ENCODE measurements at places on chromosomes 2 and 18.
A peak's percentile ranks its signal among the peaks of the same experiment; 100 is the strongest.

- no peak for DNase-seq
Observed at GRCh38 chr18:48303883-48304282, 105.3 kb downstream of the ZBTB7C start.

DNA sequence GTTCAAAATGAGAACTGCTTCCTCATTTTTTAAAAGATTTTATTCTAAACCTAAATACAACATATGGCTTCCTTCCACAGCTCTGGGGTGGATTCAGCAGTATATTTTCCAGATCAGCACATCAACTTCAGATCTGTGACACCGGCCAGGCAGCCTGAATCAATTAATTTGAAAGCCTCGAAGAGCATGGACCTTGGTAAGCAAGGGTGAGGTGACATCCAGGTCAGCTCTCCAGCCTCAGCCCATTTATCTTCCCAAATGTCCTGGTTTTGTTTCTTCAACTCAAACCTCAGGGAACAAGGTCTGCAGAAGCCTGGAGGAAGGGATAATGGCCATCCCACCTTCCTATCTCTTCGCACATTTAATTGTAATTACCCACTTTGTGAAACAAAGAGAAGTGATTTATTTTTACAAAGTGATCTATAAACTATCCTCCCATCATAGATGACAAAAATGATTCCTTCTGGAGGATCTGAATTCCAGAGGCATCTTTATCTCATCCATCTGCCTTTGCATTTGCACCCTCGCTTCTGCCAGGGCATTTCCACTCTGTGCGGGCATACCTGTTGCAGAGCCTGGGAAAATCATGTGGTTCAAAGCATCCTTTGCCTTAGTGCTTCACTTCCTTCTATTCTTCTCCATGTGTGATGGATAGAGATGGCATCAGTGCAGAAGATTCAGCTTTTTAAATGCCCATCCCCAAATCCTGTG, 489.0 kb upstream of the NRP2 start:
- DNase-seq: no peak

DNA sequence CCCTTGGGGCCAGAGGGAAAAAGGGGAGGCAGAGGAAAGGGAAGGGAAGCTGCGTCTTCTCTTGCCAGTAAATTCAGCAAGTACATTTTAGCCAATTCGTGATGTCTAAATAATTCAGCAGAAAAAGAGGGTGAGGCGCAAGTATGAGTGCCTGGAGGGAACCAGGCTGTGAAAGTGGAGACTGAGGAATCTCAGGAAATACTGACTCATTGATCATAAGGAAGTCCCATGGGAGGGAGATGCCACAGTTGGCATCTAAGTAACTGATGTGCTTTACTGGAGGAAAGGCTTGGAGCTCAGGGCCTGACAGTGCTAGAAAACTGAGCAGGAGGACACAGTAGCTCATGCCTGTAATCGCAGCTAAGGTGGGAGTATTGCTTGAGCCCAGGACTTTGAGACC, 31.1 kb downstream of the KIF5C start:
- DNase-seq: no peak

GRCh38 chr2:231672617-231673347, 35.5 kb upstream of the PTMA start:
- peak; percentile 91 for DNase-seq

GRCh38 chr2:100988630-100989417, 13.3 kb upstream of the RPL31 start:
- no peak for DNase-seq

DNA sequence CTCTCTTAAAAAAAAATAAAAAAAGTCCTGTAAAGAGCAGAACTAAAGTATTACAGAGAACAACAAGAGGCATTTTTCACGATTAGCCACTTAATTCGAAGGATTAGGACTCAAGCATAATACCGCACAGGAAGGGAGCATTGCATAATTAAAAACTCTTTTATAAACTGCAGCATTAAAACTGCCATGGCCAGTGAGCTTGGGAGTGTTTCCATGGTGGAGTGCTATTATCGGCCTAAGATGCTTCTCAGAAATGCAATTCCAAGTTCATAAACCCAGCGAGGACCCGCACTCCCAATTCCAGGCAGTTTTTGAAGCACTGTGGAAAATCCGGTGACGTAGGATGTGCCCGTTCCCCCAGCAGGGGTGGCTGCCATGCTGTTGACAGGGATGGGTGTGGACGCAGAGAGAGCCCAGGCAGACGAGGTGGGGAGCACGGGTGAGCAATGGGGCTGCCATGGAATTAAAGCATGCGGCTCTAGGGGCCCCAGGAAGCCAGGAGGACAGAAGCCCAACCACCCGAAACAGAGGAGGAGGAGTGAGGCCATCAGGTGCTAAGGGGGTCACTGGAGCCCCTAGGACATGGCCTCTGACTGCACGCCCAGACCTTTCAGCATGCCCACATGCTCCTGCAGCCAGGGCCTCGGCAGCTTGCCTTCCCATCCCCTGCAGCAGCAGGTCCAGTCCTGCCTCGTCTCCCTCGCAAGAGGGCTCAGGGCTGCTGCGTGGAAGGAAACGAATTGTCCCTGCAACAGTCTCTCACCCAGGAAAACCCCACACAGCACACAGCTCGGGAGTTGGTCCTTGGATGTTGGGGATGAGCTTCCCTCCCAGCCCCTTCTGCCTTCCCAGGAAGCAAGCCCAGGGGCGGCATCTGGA, 233.4 kb downstream of the NDUFA10 start:
- DNase-seq: peak; percentile 29

DNA sequence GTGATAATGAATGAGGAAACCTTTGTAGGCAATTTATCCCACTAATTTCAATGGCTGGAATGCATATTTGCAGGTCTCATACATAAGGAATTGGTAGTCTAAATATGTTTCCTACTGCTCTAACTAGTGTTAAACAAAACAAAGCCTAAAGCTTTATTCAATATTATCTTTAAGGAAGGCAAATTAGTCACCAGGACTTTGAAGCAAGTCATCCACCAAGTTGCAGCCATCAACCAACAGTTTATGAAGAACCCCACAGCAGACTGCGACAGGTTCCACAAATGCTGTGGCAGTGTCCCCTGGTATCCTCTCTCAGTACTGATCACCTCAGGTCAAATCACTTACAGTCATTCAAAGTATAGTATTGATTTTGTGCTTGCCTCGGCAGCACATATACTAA, 181.5 kb upstream of the ZFP36L2 start:
- DNase-seq: no peak

- DNase-seq: no peak
Observed at GRCh38 chr18:37305066-37305465, 260.5 kb downstream of the CELF4 start.

DNA sequence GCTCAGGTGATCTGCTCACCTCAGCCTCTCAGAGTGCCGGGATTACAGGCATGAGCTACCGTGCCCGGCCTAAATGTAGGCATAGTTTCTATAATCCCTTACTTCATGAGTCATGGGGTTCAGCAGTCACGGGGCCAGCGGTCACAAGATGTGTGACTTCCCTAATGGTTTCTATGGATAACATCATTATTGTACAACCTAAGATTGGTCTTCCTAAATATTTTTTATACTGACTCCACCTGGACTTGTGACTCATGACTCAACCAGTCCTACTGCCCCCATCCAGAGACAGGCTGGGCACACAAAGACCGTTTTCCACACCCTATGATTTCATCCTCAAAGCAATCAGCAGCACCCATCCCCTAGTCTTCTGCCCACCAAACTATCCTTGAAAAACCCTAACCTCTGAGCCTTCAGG, 15.9 kb downstream of the FAM210A start:
- no peak for DNase-seq

- DNase-seq: peak; percentile 68
Observed at GRCh38 chr2:111117598-111118480, 2.9 kb upstream of the BCL2L11 start.

GRCh38 chr2:148615381-148615841, 29.1 kb upstream of the EPC2 start:
- DNase-seq: no peak

DNA sequence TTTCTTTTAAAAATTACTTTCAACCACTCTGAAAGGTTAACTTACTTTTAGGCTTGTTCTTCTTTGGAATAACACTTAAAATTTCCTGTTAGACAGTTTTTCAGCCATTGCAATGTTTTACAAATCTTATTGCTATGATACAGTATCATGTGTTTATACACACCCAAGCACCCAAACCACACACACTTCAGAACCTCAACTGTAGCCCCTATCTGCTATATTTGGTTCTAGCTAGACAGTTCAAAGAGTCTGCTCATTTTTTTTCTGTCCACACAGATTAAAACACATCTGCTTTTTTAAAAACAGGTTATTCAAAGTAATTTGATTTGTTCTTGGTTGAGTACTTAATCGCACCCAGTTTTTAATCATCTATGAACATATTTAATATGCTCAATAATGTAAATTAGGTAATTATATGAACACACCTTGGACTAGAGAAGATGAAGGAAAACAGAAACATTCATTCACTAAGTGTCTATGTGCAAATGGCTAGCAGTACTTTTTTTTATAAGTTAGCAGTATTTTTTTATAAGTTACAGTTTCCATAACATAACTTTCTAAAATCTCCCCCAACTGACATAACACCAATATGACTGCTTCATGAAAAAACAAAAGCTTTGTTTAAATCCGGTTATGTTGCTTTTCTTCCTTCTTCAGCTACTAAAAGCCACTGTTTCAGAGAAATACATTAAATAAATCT, 17.6 kb downstream of the FBXO11 start:
- no peak for DNase-seq

GRCh38 chr2:46353509-46353908, 56.3 kb downstream of the EPAS1 start:
- no peak for DNase-seq

GRCh38 chr2:222922019-222922800, 61.4 kb downstream of the ACSL3 start:
- DNase-seq: no peak

DNA sequence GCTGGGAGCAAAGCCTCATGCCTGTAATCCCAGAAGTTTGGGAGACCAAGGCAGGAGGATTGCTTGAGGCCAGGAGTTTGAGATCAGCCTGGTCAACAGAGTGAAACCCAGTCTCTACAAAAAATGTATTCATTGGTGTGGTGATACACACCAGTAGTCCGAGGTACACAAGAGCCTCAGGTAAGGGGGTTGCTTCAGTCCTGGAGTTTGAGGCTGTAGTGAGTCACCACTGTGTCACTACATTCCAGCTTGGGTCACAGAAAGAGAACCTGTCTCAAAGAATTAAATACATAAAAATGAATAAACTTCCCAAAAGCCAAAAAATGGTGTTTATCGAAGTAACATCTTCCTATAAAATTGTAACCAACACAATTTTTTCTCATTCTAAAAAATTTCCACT, 568.1 kb upstream of the LINC00305 start:
- no peak for DNase-seq

DNA sequence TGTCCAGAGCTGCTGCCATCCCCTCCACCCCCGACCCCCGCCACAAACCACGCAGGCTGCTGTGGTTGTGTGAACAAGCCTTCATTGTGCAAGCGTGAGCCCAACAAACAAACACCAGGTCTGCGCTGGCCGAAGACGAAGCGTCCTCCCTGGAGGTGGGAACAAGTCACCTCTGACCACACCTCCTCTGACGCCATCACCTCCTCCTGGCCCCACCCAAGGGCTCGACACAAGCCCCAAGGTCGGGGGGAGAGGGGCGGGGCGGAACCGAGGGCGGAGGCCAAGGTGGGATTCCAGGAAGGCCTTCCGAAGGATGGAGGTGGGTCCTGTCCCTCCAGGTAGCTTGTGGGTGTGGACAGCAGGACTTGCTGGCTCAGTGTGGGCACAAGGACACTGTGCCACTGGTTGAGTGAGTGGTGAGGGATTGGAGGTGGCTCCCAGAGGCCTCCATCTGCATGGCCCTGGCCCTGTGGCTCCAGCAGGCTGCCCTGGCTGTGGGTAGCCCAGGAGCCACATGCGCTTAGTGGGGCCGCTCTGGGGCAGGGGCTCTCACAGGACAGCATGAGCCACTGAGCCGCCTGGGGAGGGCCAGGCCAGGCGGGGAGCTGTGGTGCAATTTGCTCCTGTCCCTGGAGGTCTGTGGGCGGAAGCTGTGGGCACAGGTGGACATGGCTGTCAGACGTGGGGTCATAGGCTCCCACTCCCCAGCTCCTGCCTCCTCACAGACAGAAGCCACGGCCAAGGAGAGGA, 7.4 kb upstream of the GPR17 start:
- no peak for DNase-seq

GRCh38 chr2:207791579-207792243, 22.0 kb upstream of the FZD5 start:
- DNase-seq: no peak

- peak; percentile 45 for DNase-seq
Observed at GRCh38 chr2:28665041-28665704, 86.5 kb upstream of the PPP1CB start.

GRCh38 chr2:134372611-134373131, 118.8 kb downstream of the MGAT5 start:
- peak; percentile 17 for DNase-seq

- peak; percentile 55 for DNase-seq
Observed at GRCh38 chr2:32009516-32010256, 1.1 kb downstream of the MEMO1 start.

DNA sequence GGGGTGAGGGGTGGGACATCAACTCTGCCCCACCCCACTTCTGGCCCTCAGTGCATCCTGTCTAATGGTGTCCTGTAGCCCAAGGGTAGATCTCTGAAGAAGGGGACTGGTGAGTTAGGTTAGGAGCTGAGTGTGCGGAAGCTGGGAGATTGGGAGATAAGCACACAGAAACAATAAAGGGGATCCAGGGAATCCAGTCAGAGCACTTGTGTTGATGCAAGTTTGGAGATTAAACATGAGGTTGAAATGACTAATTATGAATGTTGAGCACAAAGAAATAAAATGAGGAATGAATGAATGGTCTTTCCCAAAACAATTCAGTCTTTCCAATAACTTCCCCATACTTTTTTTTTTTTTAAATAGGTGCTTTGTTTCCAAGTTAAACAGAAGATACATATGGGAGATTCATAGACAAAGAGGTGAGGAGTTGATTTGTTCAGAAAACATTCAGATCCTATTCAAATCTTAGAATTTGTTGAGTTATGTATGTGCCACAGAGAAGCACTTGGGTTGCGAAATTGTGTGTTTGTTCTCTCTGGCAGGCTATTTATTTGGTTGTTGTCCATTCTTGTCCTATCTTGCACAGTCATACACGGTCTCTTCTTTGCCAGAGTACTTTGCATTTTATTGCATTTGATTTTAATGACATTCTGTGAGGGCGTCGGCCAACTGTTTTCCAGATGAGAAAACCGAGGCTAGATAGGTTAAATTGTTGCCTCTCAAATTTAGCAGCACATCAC, 31.6 kb upstream of the NABP1 start:
- no peak for DNase-seq

DNA sequence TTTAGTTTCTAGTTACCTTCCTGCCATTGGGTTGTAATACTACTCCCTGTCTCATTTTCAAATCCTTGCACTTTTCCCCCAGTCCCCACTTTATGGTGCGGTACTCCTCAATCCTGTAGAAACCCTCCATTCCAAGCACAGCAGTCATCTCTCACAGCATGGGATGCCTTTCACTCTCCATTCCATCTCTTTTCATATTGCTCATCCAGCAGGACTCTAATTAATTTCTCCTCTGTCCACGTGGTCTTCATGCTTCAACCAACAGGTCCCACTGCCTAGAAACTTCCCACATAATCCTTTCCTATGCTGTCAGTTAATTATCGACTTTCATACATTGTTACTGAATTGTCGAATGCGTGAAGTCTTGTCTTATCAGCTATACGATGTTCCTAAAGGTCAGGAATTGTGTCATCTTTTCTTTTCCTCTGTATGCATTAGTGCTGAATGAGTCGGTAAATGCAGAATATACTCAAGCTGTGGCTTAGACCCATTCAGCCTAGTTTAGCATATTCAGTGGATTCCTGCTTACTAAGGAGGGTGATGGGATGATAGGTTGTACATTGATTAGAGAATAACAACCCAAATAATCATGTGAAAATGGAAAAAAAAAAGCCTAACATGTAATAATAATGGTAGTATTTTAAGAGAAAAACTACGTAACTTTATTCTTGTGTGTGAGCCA, 89.7 kb downstream of the CRIM1 start:
- no peak for DNase-seq

All from SJSA1 (cell line).